ENCODE measurements at places on chromosomes 5 and 9.

GRCh38 chr5:3277590-3278196, 317.9 kb upstream of the IRX1 start:
- peak; percentile 17 for DNase-seq

DNA sequence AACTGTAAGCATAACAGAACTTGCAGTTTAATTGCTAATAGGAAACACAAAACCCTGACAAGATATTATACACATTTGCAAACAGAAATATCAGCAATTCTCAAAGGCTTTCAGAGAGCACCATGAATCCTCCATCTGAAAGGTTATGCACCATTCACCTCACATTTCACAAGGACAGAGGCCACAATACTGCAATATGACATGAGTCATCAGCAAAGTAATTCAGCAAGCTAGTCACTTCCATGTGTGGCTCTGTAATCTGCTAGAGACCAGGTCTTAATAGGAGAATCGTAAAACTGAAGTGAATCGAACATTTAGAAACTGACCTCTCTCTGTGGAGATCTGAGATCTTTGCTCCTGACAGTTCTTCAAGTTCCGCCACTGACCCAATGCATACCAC, 28.3 kb downstream of the IARS1 start:
- DNase-seq, result no peak

DNA sequence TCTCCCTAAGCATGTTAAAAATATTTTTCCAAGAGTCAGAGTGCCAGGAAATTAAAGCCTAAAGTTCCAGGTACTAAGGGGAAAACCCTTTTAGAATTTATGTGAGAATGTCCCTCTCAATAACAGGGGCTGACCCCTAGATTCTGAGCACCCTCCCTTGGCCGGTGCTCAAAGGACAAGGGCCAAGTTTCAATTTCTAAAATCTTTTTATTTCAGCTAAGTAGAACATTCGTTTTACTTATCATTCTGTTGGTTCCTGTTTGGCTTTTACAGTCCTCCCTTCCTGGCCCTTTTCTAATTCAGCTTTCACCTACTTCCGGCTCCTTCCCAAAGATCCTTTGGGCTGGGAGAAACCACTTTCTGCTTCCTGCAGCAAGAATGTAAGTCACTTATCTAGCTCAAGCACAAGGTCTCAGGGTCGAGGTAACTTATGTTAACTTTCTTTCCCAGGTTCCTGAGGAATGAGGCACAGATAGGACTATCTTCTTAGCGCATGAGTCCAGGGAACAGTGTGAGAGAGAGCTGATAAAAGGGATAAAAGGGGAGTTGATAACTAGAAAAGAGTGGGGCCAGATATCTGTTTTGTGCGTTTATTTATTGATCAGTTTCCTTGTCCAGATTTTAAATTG, 34.6 kb upstream of the F2RL2 start:
- no peak for DNase-seq

DNA sequence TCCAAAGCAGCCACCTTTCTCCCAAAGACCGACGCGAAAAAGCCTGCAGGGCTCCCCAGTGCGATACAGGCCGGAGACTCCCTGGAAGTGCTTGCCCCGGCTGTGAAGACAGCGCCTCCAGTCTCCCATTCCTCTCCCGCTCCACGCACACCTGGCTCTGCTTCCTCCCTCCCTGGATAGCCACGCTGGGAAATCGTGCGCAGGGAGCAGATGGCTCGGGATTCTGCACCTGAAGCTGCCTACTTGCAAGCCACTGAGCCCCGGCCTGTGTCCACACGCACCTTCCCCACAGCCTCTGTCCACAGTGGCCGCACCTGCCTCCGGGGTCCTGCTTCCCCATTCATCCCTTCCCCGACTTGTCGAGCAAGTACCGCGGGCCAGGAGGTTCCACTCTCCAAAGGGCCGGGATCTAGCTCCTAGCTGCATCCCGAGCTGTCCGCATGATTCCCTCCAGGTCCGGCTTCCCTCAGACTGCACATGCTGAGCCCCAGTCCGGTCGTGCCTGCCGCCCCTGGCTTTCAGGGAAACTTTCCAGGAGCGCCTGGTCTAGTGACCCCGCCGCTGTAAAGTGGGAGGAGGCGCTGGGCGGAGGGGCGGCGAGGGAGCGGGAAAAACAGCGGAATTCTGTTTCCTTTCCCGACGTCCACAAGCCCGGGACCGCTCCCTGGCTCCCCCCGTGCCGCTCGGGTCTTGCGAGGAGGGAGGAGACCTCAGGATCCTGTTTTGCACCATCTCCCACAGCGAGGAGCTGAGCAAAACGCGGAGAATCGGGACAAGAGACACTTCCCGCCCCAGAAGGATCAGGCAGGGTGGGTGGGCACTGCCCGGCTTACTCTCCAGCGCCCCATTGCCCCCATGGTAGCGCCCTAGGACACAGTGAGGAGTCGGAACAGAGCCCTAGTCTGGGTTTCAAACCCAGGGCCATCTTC, 2.0 kb downstream of the SEMA6A start:
- peak; percentile 75 for DNase-seq

GRCh38 chr9:129383019-129383560, 205.0 kb upstream of the IER5L start:
- DNase-seq, result no peak

DNA sequence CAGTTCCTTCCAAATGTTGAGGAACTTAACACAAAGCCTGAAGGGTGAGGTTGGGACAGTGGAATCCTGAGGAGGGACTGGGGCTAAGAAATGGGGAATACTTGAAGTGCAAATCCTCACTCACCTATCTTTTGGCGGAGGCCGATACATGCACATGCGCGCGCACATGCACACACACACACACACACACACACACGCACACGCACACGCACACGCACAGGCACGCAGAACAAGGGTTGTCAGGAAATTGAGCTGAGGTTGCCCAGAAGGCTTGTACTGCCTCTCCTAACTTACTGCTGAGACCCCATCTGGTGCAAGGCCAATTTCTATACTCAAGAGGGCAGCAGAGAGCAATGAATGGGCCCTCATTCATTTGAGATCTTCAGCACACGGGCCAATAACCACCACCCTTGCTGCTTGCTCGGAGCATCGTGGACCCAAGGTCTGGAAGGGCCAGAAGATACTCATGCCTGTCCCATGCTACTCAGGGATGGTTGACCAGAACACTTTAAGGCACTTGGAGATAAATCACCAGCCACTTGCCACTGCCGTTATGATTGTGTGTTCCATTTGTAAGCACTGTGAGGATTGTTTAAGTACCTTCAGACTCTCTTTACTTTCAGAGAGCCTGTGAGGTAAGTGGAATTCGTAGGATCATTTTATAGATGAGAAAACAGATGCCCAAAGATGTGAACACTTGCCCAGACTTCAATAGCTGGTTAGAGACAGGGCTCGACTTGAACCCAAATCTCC, 21.5 kb downstream of the BTF3 start:
- peak; percentile 88 for DNase-seq

DNA sequence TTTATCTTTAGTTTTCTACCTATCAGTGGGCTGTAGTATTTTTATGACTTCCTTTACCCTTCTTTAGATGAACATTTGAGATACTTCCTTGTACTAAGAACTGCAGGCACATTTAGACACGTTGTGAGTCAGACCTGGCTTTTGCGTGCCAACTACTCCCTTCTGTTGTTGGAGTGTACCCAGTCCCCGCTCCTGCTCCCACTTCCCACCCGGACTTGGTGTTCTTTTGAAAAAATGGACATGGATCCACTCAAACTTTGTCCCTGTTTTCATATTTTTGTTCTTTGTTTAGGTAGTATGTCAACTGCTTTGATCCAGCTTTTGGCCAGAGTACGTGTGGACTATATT, 60.7 kb downstream of the PARP8 start:
- DNase-seq, result no peak

DNA sequence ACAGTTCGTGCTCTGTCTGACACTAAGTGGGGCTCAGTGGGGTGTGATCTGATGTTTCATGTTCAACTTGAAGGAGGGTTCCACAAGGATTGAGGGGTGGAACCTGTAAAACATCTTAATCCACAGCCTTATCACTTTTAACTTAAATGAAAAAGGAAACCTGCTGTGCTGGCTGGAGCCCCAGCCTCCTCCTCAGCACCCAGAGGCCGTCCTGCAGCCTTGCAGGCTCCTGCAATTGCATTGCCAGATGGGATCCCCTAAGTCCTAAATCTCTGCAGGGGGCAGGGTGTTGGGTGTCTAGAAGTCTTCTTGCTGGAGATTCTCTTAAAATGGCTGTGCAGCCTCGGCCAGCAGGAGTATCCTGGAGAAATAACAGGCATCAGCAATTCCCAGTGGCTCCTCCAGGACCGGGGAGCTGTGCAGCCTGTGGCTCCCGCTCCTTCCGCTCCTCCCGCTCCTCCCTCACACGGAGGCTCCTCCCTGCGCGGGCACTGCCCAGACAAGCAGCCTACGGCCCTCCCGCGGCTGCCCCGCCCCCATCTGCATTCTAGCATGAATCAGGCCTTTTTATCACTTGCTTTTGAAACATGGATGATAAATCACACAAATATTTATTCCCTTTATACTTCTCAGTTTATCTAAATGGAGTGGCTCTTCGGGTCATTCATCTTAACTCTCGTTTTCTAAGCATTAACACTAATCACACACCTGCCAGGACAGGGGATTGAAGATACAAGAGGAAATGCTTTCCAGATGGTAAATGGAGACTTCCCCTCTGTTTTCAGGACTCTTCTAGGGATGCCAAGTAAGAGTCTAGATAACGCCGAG, 131.0 kb downstream of the ADAMTS16 start:
- peak; percentile 25 for DNase-seq

DNA sequence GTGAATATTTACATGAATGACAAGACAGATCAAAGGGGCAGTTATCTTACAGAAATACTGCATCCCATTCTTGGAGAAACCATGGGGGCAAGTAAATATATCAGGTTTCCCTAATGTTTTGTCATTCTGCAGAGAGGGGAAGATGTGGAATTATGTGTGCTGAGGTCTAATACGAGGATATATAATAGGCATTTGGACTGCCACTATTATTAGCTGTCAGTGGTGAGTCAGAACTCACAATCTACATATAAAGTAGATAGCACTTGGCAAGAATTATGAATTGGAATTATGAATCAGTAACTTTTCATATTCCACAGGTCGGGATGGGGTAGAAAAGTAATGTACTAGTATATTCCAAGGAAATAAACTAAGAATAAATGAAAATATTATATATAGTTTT, 121.7 kb downstream of the GIN1 start:
- DNase-seq, result no peak

DNA sequence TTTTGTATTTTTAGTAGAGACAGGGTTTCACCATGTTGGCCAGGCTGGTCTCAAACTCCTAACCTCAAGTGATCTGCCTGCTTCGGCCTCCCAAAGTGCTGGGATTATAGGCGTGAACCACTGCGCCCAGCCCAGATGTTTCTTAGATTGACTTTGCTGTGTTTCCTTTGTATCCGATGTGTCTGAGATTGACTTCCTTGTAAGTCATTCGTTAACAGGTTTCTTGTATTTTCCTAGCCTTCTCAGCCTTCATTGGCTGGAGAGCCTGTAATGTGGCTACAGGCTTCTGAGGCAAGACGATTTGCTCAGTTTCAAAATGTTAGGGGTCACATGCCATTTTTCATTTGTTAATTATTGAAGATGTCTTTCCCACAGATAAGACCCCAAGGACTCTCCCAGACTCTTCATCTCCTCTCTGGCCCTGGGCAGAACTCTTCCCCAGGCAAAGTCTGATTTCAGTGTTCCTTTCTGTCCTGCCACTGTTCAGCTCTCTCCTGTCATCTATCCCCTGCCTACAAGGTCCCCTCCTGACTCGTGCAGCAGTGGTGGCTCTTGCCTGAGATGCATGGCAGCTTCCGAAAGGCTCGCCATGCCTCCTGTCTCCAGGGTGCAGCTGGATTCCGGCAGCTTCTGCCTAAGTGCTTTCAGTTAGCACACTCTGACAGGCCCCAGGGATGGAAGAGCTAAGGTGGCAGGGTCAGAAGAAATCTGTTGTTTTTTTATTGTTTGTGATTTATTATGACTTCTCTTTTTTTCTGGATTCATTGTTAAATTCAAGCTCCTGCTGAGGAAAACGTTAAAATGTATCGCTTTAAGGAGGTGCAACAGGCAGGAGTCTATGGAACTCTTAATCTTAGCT, 206.4 kb downstream of the AOPEP start:
- DNase-seq, result no peak

Measured in NCI-H82 (cell line).